Astrocyte (in vitro differentiated cells and primary cell): ENCODE measurements at places on chromosomes 2 and 18. TPM values are rescaled to one million over a fixed set of nuclear protein-coding genes. Genes with fewer than 3 reads are reported as not detected.
A peak's percentile ranks its signal among the peaks of the same experiment; 100 is the strongest.

- no peak for DNase-seq
Observed at GRCh38 chr2:191114403-191114886, 36.3 kb downstream of the STAT4 start.

- DNase-seq: no peak
Observed at GRCh38 chr2:95260028-95261023, 13.9 kb upstream of the PROM2 start.

GRCh38 chr2:16821692-16822091, 156.1 kb upstream of the CYRIA start:
- DNase-seq: peak; percentile 3

Gene GCC2
- 49.3 and 53.9 TPM in 2 replicates for total RNA-seq

Gene NT5DC4
- total RNA-seq: not detected in 2 replicates

Gene ERICH2
- 1.7 and 1.9 TPM in 2 replicates for total RNA-seq
